NCI-H187 (cell line): ENCODE measurements at places on chromosomes 4 and X.

DNA sequence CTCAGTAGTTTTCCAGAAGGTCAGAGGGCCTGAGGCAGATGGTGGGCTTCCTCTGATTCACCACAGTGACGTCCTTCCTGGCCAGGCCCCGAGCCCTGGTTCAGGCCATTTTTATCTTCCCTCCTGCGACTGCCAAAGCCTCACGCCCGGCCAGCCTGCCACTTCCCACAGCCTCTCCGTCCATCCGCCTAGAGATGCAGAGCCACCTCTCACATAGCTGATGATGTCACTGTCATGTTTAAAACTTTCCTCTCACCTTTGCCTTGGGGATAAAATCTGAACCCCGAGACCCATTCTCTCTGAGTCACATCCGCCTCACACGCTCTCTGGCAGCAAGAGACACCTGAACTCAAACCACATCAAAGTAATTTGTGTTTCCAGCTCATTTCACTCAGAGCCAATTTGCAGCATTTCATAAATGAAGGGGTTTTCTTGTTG lies 175.3 kb downstream of the QDPR start:
- DNase-seq: no peak

- DNase-seq: no peak
Measured at GRCh38 chr4:74638001-74638400, 156.3 kb downstream of the BTC start.

GRCh38 chrX:46704767-46705386 lies 54.0 kb downstream of the SLC9A7 start:
- DNase-seq: no peak

GRCh38 chr4:124066595-124066994 lies 645.9 kb downstream of the ANKRD50 start:
- DNase-seq: no peak

- no peak for DNase-seq
Measured at GRCh38 chrX:69388526-69388925, 115.6 kb upstream of the NALF2 start.

DNA sequence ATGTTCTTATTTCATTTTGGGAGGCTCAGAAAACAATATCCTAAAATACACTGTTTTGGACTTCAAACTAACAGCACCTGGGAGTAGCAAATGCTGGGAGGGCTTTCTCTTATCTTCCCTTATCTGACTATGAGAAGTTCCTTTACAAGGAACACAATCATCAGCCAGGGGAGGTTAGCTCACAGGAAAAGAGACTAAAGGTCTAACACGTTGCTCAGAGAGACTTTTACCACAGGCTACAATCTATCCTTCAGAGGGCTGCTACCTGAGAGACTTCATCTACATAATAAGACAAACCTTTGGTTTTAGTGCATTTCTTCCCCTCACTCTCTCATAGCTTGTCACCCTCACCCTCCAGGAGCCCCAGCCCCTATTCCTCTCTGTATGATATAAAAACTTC lies 35.8 kb downstream of the MEPE start:
- no peak for DNase-seq
